ENCODE measurements at places on chromosomes 5 and 9.
A peak's percentile ranks its signal among the peaks of the same experiment; 100 is the strongest.

DNA sequence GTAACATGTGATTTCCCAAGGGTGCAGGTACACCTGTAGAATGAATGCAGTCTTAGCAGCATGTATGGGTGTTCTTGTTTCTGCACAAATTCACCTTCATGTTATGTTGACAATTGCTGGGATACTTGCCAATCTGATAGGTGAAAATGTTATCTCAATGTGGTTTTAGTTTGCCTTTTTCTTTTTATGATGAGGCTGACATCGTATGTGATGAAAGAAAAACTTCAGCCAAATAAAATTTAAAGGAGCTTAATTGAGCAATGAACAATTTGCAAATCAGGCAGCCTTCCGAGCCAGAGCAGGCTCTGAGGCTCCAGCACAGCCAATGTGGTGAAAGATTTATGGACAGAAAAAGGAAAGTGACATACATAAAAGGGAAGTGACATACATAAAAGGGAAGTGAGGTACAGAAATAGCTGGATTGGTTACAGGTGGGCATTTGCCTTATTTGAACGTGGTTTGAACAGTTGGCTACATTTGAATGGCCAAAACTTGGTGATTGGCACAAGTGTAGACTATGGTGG is 10.5 kb downstream of the TAL2 start:
- no peak for DNase-seq

DNA sequence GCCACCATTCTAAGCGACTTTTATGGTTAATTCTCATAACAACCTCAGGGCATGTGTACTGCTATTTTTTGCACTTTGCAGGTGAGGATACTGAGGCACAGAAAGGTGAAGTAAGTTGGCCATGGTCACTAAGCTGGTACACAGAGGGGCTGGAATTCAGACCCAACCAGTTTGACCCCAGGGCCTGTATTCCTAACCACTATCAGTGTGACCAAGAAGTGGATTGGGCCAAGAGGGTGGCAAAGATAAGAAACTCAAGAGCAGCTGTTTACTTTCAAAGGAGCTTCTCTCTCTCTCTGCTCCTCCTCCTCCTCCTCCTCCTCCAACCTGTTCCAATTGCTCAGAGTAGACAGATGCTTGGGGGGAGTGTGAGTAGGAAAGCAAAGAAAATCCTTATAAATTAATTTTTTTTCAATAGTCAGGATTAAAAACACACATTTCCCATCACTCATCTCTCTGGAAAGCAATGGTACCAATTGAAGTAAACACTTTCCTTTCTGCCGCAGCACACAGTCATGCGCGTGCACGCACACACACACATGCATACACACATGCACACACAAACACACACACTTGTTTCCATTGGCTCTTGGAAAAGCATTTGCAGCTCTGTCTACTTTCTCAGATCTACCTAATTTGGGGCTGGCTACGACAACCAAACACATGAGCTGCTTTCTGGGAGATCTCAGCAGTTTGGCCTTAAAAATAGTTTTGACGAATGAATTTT is 736.7 kb upstream of the WWC1 start:
- no peak for DNase-seq

GRCh38 chr5:24005384-24005783 is 498.0 kb downstream of the PRDM9 start:
- no peak for DNase-seq

GRCh38 chr5:123097871-123098735 is 9.1 kb downstream of the PRDM6 start:
- no peak for DNase-seq

- DNase-seq: no peak
Observed at GRCh38 chr5:42995360-42995751, 44.8 kb downstream of the ANXA2R start.

GRCh38 chr5:59245198-59245597 is 648.3 kb downstream of the PDE4D start:
- no peak for DNase-seq

GRCh38 chr9:84781931-84782866 is 112.7 kb downstream of the NTRK2 start:
- DNase-seq: no peak

- DNase-seq: no peak
Observed at GRCh38 chr9:30925635-30926034, 1458.8 kb upstream of the ACO1 start.

GRCh38 chr5:95731571-95732554 is 727 bp downstream of the RHOBTB3 start:
- peak; percentile 13 for DNase-seq

- DNase-seq: no peak
Observed at GRCh38 chr5:158874792-158875191, 224.9 kb downstream of the EBF1 start.

DNA sequence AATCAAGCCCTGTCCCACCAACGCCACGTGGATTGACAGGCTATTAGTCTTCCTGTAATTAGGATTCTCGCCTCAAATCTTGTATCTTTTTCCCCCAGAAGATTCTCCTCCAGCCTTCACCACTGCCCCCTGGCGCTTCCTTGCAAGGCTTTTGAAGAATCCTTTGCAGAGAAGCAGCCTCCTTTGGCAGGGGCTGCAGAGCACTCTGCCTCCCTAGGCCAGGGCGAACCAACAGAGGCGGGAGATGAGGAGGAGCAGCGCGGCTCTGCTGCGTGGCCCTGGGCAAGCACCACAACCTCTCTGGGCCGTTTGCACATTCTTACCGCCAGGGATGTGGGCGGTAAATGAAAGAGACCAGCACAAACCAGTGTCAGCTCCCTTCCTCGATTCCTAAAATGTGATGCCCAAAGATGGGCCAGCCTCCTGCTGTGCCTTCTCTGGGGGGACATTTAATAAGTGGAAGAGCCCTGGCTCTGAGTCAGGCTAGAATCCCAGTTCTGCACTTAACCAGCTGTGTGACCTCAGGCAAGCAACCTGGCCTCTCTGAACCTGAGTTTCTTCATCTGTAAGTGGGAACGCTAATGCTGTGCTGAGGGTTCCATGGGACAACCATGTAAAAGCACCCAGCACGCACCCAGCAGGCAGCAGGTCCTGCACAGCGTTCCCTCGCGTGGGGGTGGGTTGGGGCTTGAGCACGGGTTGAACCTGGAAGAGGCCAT is 128.6 kb downstream of the KCNIP1 start:
- no peak for DNase-seq

DNA sequence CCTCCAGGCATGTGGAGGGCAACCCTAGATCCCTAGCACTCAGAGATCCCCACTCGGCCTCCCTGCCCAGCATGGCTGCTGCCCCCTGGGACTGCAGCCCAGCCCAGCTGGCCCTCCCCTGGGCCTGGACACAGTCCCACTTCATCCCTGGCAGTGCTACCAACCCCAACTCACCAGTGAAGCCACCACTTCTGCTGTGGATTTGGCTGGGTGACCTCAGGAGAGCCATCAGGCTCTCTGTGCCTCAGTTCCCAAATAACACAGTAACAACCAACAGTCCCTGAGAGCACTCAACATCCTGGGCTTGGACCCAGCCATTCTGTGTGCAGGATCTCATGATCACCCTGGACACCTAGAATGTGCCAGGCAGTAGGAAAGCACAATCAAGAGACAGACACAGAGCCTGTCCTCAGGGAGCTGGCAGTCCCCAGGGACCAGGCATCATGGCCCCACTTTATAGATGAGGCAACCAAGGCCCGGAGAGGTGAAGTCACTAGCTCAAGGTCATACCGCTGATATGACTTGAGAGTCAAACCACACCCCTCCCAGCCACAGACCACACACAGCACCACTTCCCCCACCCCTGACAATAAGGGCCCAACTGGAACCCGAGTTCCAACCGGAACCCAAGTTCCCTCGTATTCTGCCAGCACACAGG is 4.7 kb upstream of the PSMB7 start:
- DNase-seq: no peak

- no peak for DNase-seq
Observed at GRCh38 chr9:36192196-36192595, 1.5 kb downstream of the CLTA start.

- no peak for DNase-seq
Observed at GRCh38 chr5:94746731-94747124, 128.3 kb downstream of the SLF1 start.

DNA sequence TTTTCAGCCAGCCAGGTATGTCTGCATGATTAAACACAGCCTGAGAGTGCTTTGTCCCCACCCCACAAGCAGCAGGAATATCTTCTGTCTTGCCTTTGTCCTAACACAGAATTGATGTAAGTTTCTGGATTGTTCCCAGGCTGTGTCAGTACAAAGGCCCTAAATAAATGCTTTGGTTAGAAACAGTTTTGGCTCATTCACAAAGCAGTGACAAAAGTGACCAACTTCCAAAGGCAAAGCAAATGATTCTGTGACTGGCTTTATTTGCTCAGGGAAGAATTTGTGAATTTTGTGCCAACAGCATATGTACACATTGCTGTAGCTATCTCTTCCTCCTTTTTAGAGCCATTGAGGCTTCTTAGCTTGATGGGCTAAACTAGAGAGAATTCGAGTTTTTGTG is 133.7 kb downstream of the PLPPR1 start:
- no peak for DNase-seq

DNA sequence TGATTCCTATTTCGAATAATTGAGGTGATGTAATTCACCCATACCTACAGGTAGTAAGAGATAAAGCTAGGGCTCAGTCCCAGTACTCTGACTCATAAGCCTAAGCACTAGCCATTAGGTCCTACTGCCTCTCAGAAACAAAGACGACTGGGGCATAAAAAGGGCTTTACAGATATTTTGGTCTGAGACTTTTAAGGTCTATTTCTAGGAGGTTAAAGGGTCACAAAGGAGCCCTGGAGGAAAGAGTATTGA is 69.8 kb downstream of the SGCD start:
- DNase-seq: no peak

DNA sequence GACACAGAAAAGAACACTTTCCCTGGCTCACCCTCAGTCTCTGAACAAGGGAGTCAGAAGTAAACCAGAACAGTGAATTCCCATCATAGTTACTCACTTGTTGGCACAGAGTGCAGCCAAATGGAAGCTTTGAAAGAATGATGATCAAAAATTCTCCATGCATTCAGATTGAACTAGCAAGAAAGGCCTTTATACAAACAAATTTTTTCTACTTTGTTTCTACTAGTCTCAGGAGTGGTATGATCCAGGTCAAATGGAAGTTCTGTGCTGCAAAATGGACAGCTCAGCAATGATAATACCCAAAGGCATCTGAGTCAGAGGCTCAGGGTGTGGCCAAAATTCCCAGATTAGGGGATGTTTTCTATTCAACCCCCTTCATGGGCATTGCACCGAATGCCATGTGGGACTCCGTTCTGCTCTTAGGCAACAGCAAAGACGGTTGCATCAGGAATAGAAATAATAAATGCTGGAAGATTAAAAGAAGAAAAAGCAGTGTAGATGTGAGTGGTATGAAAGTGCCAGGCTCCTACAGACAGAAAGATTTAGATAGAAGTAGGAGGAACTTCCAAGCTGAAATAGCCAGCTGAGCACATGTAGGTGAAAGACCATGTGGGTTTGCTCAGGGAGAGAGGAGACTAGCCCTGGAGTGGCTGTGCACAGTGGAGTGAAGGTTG is 24.0 kb upstream of the ASPN start:
- DNase-seq: no peak

DNA sequence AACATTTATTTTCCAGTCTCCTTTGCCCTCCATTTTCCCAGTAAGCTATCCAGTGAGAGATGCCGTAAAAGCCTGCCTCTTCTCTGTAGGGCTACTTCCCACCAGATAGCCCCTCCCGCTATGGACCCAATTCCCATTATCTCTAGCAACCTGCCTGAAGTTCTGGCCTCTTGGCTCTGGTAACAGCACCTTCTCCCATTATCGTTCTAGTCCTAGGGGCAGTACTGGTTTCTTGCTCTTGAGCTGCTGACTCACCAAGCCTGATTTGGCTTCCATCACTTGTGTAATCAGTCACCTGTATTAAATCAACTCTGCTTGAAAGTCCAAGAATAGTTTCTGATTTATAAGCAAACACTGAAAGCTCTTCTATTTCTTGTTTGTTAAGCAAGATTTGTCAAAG is 42.8 kb upstream of the PARP8 start:
- no peak for DNase-seq

DNA sequence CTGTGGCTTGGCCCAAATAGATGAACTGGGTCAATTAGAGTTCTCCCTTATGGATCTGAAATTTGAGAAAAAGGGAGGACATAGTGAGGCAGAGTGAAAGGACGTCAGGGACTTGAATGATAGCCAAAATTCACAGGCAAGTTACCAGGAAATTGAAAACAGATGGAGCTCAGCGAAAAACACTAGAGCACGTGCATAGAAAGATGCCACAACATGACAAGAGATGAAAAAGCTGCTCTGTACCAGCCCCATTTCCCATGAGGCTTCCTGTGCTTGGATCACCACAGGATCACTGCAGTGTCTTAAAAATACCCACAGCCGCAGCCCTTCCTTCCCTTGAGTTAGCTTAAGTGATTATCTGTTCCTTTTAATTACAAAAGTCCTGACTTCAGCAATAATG is 39.0 kb upstream of the HOMER1 start:
- DNase-seq: no peak

- DNase-seq: peak; percentile 68
Observed at GRCh38 chr5:159987031-159987674, 21.8 kb upstream of the TTC1 start.

DNA sequence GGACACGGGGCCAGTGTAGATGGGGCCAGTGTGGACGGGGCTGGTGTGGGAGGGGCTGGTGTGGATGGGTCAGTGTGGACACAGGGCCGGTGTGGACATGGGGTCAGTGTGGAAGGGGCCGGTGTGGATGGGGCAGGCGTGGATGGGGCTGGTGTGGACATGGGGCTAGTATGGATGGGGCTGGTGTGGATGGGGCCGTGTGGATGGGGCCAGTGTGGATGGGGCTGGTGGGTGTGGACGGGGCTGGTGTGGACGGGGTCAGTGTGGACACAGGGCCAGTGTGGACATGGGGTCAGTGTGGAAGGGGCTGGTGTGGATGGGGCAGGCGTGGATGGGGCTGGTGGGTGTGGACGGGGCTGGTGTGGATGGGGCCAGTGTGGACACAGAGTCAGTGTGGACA is 23.8 kb downstream of the SLC9A3 start:
- no peak for DNase-seq

DNA sequence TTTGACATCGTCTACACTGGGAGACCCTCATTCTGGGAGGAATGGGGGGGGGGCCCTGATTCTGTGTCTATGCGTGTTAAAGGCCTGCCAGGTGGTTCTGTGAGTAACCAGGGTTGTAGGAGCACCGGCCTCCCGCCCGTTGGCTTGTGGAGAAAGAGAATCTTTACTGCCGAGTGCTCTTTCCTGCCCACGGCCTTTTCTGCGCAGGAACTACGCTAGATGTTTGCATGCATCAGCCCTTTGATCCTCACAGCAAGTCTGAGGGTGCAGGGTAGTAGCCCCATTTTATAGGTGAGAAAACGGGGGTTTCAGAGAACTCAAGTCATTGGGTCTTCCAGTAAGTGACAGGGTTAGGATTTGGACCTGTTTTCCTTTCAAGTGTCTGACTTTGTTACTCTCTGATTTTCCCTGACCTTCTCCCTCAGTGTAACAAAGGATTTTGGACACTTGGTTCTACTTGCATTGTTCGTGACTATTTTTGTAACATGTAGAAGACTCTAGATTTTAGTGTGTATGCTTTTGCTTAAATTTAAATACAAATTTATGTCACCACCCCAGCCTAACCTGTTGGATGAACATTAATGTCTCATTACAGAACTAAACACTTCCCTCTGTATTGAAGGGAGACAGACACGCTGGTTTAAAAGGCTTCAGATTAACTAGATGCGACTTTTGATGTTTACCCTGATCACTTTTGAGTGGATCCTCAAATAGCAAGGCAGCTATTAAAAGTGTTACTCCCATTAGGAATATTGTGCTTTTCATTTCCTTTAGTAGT is 22.0 kb downstream of the MAST4 start:
- no peak for DNase-seq

- no peak for DNase-seq
Observed at GRCh38 chr5:31287985-31288384, 94.5 kb downstream of the CDH6 start.

Measured in stimulated activated naive CD4-positive, alpha-beta T cell treated with Interleukin-2 at 50 U/mL for 16 hours (primary cell).